ENCODE measurements at places on chromosomes 3 and 15.

GRCh38 chr3:45954306-45954705 lies 11.0 kb downstream of the CXCR6 start:
- no peak for DNase-seq

DNA sequence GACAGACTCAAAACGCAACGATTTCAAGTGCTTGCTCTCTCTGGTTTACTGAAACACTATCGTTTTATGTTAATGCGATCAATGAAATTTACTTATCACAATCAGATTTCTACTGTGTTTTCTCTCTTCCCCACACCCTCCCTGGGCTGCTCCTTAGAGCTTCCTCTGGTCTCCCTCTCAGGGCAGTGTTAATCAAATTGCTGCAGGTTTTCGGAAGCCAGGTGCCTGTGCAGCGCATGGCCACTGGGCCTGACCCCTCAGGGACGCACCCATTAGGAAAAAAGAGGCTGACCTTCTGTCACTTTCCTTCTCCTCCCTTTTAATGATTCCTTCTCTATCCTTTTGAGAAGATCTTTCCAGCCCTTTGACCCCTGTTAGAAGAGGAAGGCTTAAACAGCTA lies 134.5 kb upstream of the ONECUT1 start:
- no peak for DNase-seq

DNA sequence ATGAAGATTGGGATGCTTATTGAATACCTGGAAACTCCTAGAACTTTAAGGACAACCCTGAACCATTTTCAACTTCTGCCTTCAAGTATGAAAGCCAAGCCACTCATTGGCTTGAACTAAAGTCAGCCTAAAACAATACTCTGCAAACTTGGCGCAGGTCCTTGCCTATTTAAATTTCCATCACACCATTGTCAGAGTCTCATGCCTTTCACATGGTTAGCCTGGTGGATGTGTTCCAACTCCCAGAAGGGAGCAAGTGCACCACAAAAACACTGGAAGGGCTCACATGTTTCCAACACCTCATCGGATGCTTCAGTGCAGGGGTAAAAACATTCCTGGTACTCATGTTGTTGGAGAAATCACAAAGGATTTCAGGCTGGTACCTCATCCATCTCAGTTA lies 511.6 kb upstream of the MDFIC2 start:
- DNase-seq = peak; percentile 46

- no peak for DNase-seq
Observed at GRCh38 chr3:195511136-195511535, 32.0 kb downstream of the PPP1R2 start.

DNA sequence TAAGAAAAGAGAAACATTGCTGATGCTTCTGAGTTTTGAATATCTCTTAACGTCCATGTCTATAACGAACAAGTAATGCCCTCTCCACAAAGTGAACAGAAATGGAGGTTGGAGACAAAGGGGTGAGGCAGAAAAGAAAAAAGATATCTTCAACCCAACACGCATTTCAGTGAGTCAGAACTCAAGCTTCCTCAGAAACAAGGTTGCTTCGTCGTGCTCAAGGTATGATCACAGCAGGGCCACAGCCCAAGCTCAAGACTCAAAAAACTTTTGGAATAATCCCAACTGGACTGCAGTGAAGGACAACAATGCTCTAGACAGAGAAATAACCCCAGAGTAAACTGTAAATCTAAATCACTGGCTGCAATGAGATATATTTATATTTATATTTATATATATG lies 18.9 kb downstream of the WNT5A start:
- no peak for DNase-seq

DNA sequence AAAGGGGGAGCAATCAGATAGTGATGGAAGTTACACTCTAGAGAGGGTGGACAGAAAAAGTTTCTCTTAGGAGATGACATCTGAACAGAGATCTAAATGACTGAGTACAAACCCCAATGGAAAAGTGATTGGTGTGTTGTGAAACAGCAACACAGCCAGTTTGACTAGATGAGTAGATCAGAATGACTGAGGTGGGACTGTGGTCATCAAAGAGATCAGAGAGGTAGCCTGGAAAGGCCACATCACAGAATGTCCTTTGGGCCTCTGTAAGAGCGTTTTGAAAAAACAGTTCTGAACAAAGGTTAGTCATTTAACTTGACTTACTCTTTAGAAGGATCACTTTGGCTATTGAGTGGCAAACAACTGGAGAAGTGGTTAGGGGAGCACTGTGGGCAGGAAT lies 10.6 kb downstream of the LRRC58 start:
- DNase-seq = no peak

- DNase-seq = peak; percentile 28
Observed at GRCh38 chr3:172557515-172558220, 34.4 kb upstream of the TNFSF10 start.

GRCh38 chr15:101001056-101001455 lies 81.9 kb downstream of the LRRK1 start:
- DNase-seq = no peak

DNA sequence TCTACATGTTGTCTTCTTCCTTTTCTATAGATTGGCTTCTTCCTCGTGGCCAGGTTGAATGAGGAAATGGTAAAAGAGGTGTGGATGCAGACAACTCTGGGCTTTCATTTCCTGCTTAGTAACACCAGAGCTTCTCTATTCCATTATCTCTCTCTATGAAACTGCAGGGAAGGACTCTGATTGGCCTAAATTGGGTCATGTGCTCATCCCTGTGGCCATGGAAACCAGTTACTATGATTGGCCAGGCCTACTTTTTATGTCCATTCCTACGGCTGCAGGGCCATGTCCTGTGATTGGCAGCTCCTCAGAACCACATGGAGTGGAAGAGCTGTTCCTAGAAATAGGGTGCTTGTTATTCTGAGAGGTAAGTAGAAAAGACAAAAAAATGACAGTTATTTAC lies 486.9 kb upstream of the ADAMTS9 start:
- no peak for DNase-seq

GRCh38 chr3:26438325-26438940 lies 184.1 kb upstream of the LRRC3B start:
- no peak for DNase-seq

- DNase-seq = no peak
Observed at GRCh38 chr3:186254676-186255650, 107.1 kb downstream of the DGKG start.

- DNase-seq = no peak
Observed at GRCh38 chr3:12840591-12841148, 695 bp downstream of the RPL32 start.

- DNase-seq = peak; percentile 67
Observed at GRCh38 chr3:71109241-71109976, 474.1 kb downstream of the FOXP1 start.

- no peak for DNase-seq
Observed at GRCh38 chr3:152309535-152310307, 41.0 kb downstream of the MBNL1 start.

GRCh38 chr15:29749365-29750086 lies 72.7 kb downstream of the TJP1 start:
- no peak for DNase-seq

DNA sequence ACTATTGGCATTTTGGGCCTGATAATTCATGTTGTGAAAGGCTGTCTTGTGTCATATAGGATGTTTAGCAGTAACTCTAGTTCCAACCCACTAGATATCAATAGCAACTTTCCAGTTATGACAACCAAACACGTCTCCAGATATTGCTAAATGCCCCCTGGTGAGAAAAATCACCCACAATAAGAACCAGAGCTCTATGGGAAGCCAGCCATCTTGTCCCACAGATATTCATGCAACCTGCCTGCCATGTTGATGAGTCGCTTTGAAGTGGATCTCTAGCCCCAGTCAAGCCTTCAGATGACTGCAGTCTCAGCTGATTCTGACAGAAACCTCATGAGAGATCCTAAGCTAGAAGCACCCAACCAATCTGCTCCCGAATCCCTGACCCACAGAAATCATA lies 5.6 kb upstream of the TNIK start:
- no peak for DNase-seq

DNA sequence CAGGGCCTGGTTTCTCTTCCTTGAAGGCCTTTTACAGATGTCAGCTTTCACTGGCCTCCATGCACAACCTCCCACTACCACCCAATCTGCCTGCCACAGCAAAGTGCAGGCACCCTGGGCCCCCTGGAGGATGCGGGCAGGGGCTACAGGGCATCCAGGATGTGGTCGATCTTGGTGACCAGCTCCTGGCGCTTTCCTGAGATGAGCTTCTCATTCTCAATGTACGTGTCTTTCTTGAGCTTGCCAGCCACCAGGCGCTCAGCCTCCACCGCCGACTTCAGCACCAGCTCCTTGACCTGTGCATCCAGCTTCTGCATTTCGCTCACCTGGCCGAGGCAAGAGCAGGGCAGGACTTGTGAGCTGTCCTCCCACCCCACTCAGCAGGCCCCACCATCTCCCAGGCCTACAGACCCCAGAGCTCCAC lies 30.3 kb downstream of the RPN1 start:
- DNase-seq = no peak

GRCh38 chr15:54289590-54290136 lies 311.4 kb downstream of the UNC13C start:
- no peak for DNase-seq

GRCh38 chr3:106945435-106945834 lies 431.8 kb upstream of the CCDC54 start:
- peak; percentile 16 for DNase-seq

GRCh38 chr3:116102037-116102436 lies 343.2 kb downstream of the LSAMP start:
- no peak for DNase-seq

DNA sequence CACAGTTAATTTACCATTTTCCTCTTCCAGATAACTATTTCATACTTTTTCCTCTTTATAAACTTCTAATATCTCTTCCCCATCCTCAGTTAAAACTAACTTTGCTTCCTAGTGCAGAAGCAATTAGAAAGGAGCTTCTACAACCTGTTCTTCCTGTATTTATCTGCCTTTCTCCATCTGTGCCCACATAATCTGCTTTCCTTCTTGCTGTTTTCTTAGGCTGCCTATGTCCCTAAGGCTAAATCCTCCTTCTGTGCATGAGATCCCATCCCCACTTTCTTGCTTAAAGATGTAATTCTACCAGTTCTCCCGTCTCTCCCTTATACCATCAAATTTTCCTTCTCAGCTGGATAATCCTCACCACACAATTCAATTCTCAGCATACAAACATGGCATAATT lies 28.3 kb upstream of the HGD start:
- no peak for DNase-seq

GRCh38 chr3:124532071-124532470 lies 198.2 kb upstream of the UMPS start:
- no peak for DNase-seq

GRCh38 chr3:15601046-15601398 lies 347 bp downstream of the HACL1 start:
- DNase-seq = no peak

DNA sequence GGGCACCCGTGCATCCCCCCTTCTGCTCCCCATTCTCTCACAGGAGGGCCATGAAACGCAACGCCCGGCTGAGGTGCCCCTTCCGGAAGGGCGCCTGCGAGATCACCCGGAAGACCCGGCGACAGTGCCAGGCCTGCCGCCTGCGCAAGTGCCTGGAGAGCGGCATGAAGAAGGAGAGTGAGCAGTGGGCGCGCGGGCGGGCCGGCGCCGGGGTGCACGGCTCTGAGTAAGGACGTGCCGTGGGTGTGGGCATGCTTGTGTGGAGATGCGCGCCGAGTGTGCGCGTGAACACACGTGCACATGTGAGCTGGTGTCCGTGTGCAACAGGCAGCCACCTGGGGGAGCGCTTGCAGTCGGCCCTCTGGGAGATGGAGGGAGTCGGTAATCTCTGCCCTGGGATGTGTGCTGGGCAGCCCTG lies 28.1 kb downstream of the NR1I2 start:
- DNase-seq = no peak

DNA sequence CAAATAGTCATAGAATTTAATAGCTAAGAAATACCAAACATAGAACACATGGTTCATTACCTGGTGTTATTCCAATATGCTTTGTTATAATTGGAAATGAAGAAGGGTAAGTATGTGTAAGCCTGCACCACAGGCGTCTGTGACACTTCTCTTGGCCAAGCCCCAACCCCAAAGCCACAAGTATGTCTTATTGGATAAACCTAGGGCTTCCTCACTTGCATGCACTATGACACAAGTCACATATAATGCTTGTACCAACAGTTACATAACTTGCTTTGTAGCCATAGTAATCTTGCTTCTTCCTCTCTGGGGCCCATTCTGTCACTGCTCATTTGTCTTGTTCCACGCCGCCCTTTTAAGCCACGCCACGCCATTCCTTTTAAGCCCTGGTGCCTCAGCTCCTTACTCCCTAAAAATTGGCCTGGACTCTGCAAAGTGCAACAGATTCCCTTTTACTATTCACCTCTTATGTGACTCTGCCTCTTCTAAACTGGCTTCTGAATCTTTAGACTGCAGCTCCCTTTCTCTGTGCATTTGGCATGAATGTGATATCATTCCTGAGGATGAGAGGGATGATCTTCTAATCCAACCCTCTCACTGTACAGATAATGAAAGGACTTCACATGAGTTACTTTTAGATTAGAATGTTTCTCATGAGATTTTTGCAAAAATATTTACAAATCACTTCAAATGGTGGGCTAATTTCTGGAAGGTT lies 48.1 kb upstream of the EPHA3 start:
- DNase-seq = no peak

- DNase-seq = no peak
Observed at GRCh38 chr3:62870321-62870720, 4.9 kb downstream of the CADPS start.

DNA sequence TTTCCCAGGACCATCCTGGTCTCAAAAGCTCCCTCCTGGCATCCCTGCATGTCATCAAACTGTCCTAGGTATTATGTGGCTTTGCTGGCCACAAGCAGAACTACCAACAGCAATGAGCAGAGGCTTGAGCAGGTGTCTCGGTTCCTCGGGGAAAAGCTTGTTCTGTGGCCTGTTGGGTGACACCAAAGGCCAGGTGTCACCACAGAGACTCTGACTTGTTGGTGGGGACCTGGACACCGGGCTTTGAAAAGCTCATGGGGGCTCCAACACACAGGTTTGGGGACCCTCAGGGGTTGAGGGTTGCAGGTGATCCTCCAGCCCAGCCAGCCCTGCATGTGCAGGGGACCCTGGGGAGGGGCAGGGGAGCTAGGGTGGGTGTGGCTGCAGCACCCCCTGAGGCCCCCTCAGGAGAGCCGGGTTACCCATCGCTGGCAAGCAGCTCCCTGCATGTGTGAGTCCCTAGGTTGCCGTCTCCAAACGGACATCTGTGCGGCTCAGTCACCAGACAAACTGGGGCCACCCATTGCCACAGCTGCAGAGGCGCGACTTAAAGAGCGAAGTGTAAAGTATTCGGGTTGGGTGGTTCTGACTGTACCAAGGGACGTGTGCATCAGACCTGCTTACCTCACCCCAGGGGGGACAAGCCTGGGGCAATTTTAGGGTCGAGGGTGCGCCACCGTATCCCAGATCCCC lies 140.1 kb downstream of the CHSY1 start:
- DNase-seq = no peak

DNA sequence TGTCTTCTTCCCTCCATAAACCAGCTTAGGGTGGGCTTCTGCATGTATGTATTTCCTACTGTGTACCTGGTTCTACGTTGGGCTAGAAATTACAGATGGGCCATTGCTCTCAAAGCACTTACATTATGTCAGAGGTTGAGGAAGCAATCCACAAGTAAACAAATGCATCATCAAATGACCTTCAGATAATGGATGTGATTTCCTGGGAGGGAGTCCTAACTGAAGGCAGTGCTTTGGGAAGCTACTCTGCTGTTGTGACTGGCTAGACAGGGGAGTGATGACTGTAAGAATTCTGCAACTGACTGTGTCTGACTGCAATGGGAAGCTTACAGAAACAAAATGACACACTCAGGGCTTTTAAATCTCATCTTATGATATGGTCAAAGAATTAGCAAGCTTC lies 71.0 kb upstream of the PRR23E start:
- DNase-seq = no peak

GRCh38 chr3:190485830-190486532 lies 27.9 kb upstream of the IL1RAP start:
- DNase-seq = no peak

GRCh38 chr15:24835301-24835700 lies 119.5 kb upstream of the SNRPN start:
- no peak for DNase-seq
